ENCODE measurements at places on chromosomes 12 and 14. TPM values are rescaled to one million over a fixed set of nuclear protein-coding genes. Genes with fewer than 3 reads are reported as not detected.

DNA sequence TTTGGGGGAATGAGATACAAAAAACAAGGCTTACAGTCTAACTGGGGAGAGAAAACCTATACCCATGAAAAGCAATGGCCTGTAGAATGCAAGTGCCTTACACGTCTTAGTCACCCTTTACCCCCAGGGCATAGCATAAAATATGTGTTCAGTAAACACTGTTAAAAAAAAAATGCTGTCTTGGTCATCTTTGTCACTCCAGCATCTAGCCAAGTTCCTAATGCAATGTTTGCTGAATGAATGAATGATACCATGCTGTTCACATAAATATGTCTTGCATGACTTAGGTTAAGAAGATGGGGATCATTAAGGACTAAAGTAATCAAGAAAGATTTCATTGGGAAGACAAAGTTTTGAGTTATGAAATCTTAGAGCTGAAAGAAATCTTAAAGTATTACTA lies 38.5 kb downstream of the PPP2R5E start:
- no peak for DNase-seq

- no peak for DNase-seq
Observed at GRCh38 chr12:3263282-3263681, 186.1 kb downstream of the TSPAN9 start.

DNA sequence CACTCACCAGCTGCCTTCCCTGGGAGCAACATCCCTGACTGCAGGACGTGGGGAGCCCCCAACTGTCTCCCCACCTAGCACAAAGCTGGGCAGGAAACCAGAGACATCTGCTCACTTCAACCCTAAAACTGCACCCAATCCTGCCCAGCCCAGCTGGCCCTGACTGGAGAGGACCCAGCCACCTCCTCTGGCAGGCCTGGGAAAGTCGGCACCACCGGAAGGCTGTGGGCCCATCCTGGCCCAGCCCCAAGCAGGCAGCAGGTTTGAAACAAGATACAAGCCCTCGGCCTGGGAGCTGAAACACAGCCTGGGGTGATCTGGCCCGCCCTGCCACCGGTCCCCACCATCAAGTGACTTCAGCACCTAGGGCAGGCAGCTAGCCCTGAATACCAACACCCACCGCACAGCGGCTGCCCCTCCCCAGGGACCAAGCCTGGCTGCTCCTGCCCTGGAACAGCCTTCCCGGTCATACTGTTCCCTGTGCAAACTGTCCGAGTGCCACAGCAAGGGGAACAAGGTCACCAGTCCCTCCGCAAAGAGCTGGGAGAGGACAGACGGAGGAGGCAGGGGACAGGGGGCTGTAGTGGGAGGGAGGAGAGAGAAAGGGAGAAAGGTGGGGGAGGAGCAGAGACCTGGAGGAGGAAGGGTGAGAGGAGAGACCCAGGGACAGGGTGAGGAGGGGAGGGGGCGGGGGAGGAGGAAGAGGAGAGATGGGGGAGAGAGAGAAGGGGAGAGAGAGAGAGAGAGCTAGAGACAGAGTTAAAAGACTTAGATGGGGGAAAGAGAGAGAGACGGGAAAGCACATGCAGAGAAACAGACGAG lies 115.7 kb downstream of the RFLNA start:
- DNase-seq, result no peak

DNA sequence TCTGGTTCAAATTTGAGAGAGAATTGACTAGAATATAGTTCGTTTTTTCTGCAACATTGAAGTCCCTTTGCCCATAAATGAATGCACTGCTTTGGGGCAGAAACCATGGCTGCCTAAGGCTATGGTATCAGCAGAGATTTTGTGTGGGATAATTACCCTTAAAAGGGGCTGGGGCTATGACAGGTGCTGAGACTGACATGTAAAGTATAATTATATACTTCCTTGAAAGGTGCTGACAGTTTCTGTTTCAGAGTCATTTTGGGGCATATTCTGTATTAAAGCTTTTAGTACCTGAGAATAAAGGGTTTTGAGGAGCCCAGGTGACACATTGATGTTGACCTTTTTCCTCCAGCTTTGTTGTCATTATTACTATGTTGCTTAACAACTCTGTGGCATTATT lies 150.3 kb upstream of the PTPRQ start:
- DNase-seq, result no peak

DNA sequence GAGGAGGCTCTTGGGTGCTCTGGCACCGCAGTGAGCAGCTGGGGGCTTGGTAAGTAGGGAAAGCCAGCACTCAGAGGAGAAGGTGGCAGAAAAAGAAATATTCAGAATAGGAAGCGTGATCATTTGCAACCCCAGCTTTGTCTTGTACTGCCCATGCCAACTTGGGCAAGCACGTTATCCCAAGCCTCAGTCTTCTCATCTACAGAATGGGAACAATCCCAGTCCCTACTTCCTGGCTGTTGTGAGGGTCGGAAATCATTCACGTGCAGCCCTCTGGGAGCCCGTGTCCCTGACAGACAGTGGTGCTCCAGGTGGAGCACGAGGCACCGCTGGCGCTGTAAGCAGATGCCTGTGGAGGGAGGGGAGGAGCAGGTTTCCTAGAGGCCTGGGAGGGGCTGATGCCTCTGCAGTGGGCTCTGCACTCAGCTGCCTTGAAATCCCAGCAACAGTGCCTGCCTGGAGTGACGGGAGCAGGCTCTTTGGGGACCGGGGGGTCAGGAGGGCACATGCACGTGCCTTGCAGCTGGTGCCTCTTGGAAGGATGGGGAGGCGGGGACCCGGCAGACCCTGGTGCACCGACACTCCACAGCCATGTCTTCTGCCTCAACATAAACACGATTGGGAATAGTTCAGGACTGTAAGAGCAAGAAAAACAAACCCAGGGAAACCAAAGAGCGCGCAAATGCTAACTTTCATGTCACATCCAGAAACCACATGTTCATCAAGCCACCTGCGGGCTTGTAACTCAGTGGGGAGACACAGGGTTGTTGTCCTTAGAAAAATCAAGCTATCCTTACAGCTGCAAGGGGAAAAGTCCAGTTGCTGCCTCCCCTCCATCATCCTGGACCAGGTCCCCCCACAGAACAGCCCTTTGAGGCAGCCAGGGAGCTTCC lies 86.5 kb upstream of the DIO3 start:
- peak; percentile 52 for DNase-seq

DNA sequence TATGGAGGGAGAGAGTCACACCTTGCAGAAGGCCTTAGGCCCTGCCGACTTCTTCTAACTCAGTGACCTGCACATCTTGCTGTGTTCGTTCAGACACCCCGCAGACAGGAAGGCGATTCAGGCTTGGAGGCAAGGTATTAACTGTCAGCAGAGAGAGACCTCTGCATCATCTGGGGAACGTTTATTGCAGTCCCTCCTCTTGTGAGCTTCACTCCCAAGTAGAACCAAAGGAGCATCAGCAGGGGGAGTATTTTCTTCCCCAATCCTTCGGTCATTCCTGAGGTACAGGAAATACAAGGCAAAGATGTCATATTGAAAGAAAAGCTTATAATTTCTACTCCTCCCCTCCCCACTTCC lies 217.9 kb downstream of the CRADD start:
- no peak for DNase-seq

DNA sequence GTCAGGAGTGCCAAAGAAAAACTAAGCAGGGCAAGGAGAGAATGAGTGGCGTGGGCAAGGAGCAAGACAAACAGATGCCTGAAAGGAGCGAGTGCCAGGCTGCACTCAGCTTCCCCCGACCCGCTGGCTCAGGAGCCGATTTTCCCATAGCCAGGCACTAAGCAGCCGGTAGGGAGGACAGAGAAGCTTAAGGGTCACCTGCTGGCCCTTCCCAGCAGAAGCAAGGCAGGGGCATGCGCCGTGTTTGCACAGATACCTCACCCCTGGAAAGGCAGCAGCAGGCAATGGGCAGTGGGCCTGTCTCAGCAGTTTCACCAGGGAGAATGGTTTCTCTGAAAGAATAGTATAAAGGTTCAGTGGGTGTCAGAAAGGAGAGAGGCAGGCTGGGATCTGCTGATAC lies 104.9 kb upstream of the FKBP4 start:
- no peak for DNase-seq

- DNase-seq, result no peak
Observed at GRCh38 chr14:54312166-54312801, 84.5 kb upstream of the CDKN3 start.

DNA sequence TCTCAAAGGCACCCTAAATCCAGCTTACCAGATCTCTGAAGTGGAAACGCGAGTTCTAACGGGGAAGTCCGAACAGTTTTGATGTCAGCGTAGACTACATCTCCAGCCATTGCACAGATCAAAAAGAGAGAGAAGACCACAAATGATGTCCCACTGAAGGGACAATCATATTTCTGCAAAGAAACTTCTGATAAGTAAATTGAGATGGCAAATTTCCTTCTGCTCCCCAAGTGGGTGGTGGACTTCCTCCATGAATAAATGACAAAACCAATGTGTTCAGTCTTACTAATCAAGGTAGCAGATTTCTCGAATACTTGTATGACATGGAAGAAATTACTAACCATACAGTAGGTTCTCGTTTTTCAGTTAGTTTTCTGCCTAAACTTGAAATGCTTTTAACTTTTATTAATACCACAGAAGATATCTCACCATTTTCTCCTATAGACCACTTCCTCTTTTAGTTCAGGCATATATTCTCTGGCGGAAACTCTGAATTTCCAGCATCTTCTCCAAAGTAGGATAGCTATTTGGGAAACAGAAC lies at the start of gene CLECL1:
TSS of gene CLECL1 (minus strand) at position 177 of the 541 bp plus-strand sequence.
- DNase-seq, result no peak

DNA sequence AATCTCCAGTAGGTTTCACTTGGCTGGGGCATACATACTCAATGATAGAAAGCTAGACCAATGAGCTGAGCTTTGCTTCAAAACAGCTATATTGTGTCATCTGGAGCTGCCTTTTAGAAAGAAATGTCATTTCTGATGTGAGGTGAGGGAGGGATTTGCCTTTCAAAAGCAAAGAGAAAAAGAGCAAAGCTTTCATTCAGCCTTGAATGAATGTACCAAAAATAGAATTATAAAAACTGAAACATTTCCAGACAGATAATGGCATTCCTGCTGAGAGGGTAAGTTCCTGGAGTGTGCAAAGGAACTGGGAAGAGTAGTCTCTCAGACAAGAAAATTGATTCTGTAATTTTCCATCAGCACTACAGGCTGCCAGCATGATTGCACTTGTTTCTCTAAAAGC lies 710.0 kb downstream of the LRFN5 start:
- peak; percentile 31 for DNase-seq

GRCh38 chr12:119158402-119158801 lies 20.3 kb upstream of the HSPB8 start:
- no peak for DNase-seq

- DNase-seq, result peak; percentile 17
Observed at GRCh38 chr14:47044841-47045240, 393.3 kb upstream of the RPL10L start.

GRCh38 chr12:77054851-77055250 lies 10.5 kb downstream of the E2F7 start:
- no peak for DNase-seq

GRCh38 chr12:105393587-105393986 lies 63.1 kb downstream of the C12orf75 start:
- DNase-seq, result no peak

- no peak for DNase-seq
Observed at GRCh38 chr14:72525087-72525915, 368.6 kb downstream of the DPF3 start.

DNA sequence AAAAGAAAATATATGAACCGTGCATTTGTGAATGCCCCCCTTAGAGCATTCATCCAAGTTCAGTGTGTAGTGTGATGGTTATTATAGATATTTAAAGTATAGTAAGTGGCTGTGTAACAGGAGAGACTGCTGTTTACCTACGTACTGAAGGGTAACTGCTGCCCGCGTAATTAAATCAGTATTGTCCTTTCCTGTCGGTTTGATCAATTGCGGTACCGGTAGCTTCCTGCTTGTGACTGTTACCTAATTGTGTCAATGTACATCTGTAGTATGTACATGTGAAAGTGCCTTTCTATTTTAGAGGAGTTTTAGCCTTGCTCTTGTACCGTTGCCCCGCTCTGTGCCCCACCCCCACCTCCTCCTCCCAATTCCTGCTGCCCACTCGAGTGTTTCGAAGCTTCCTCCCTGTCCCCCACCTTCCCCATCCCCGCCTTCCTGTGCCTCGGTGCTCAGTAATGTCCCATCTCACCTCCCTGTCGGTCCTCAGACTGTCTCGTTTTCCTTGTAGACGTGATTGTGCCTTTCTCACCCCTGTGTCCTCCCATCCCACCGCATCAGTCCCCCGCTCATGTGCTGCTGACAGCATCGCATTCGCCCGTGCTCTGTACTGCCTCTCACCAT lies 75.0 kb downstream of the KICS2 start:
- no peak for DNase-seq

- DNase-seq, result no peak
Observed at GRCh38 chr12:65122703-65123102, 1.6 kb upstream of the WIF1 start.

- peak; percentile 80 for DNase-seq
Observed at GRCh38 chr12:42589465-42590329, at the start of gene PRICKLE1. PRICKLE1 (minus strand) TSS chr12:42589746; CDS start chr12:42472516, 117,230 bp downstream.

DNA sequence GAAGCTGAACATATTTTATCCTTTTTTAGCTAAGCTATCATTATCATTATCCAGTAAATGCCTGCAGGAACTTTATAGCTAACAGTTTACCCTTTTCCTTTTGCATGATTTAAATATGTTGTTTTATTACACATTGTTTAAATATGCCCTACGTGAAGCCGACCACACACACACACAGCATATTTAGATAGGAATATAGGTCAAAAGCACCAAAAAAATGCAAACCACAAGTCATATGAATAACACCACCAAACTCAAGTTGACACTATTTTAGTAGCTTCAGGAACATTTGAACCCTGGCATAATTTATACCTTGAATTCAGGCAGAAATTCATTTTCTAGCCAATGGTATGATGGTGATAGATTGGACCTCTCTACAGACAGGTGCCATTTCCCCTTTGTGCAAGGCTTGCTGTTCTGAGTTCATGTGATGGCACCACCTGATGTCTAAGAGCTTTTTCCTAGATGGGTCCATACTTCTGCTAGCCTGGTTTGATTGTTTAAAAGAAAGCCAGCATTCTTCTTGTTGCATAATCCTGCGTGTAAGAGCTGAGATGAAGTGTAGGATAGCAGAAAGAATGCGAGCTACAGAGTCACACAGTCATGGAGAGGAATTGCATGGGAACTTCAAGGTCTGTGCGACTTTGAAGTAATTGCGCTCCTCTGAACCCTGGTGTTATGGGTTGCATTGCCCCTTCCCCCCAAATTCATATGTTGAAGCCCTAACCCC lies 454.8 kb upstream of the SOX5 start:
- DNase-seq, result no peak

- DNase-seq, result no peak
Observed at GRCh38 chr12:67333649-67334048, 64.5 kb downstream of the CAND1 start.

DNA sequence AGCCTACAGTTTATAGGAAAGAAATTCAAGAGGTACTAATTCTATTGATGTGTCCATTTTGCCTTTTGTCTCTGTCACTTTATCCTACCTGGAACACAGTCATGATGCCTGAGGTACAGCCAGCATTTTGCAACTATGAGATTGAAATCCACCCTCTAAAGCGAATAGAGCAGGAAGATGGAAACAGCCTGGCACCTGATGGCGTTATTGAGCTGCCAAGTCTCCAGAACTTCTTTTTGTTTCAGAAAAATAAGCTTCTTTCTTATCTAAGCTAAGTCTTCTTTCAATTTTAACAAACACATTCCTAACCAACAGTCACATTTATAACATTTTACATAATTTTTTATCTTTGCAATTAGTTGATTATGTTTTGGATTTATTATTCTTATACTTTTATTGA lies 182.1 kb downstream of the PAWR start:
- DNase-seq, result no peak

The ASB2 gene
- total RNA-seq, result 4.0 TPM

The IL31 gene
- not detected for total RNA-seq

The ANKRD52 gene
- 23.2 TPM for total RNA-seq

The MYL6 gene
- 2,396 TPM for total RNA-seq

The ENDOU gene
- 0.40 TPM for total RNA-seq

The MCRS1 gene
- total RNA-seq, result 59.7 TPM

The CCDC88C gene
- 19.1 TPM for total RNA-seq

The SPSB2 gene
- total RNA-seq, result 5.4 TPM

The WASHC4 gene
- total RNA-seq, result 67.8 TPM

All from spinal cord (tissue), 10 donors.